ENCODE measurements at places on chromosomes 13 and 19. TPM values are rescaled to one million over a fixed set of nuclear protein-coding genes. Genes with fewer than 3 reads are reported as not detected.
A peak's percentile ranks its signal among the peaks of the same experiment; 100 is the strongest.

DNA sequence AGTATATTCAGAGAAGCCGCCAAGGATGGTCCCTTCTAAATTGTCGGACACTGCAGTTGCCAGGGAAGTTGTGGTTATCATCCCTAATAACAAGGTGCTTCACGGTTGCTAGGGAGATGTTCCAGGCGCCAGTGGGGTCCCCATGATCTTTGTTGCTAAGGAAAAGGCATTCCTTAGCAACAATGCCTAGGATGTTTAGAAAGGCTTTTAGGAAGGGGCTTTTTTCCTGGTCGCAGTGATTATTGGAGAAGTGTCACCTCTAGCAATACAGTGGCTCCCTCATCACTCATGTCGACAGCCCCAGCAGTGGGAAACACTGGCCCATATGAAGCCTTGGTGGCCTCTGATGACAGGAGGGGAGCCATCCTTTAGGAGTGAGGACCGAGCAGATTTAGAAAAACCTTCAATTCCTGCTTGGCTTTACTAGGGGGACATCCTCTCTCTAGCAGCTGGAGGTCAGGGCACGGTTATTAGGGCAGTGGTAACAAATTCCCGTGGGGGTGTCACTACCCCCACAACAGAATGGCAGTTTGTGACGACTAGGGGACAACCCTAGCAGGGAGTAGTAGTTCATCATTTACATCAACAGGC, 6.4 kb upstream of the TMC4 start:
- DNase-seq = no peak

Gene IFNL1
- polyA plus RNA-seq = not detected

Gene SLC6A16
- 2.1 TPM for polyA plus RNA-seq

DNA sequence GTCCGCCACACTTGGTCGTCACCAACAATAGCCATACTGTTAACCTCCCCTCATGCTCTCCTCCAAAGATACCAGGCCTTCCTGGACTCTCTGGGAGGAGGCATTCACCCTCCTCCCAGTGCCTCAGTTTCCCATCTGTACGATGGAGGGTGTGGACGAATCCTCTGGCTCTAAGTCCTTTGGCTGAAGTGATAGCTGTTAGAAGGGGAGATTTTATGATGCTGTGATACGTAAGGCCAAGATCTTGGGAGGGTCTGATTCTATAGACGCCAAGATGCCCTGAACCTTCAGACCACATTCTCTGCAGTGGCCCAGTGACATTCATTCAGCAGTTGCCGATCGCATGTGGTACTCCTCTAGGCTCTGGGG, 14.8 kb upstream of the NOP53 start:
- no peak for DNase-seq

DNA sequence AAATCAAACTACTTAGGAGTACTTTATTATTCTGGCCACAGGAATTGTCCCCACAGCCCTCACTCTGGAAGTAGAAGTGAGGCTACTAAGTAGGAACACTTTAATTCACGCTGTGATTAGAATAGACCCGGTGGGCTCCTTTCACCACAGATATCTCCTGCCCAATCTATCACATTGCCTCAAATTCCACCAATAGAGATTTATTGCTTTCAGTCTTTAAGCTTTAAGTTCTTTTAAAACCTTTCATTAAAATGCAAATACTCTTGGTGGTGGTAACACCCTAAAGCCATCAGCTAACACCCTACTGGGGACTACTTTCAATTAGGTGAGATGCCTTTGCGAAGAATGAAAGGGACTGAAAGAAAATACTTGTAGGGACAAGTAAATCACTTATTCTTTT, 181.9 kb downstream of the DACH1 start:
- DNase-seq = no peak

GRCh38 chr13:24894277-24894971, 130.5 kb downstream of the RNF17 start:
- no peak for DNase-seq

- DNase-seq = no peak
Observed at GRCh38 chr19:3682741-3683404, 17.4 kb downstream of the PIP5K1C start.

GRCh38 chr13:64455124-64455523, 2775.0 kb downstream of the PCDH9 start:
- no peak for DNase-seq

Gene C5AR1
- 8.0 TPM for polyA plus RNA-seq

GRCh38 chr19:18424890-18425514, 5.8 kb downstream of the SSBP4 start:
- DNase-seq = no peak

GRCh38 chr13:24116131-24116530, 44.4 kb upstream of the SPATA13 start:
- no peak for DNase-seq

DNA sequence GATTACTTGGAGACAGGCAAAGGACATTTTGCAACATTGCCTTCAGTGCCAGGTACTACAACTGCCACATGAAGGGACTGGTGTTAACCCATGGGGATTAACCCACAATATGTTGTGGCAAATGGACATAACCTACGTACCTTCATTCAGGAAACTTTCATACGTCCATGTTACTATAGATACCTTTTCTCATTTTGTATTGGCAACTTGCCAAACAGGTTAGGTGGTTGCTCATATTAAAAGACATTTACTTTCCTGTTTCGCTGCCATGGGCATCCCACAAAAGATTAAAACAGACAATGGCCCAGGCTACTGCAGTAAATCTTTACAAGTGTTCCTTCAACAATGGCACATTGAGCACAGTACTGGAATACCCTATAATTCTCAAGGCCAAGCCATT, 925.3 kb downstream of the SLITRK6 start:
- DNase-seq = no peak

DNA sequence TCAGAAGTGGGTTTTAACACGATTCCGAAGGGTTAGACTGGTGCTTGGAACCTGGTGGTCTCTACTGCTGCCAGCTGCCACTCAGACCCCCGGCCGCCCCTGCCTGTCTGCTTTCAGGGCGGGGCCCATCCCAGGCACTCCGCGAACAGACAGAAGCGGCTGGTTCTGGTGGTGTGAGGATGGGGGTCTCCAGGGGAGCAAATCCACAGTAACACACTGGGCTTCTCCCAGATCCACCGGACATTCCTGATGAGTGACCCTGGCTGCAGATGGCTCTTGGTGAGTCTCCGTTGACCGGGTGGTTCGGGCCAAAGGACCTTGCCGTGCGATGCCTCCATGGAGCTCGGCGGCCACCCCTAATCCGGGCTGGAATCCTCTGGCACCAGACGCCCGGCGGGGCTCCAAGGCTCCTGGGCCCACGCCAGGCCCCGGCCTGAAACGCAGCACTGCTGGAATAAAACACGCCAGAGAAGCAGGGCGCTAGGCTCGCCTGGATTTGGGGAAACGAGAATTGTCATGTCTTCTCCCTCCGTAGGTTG, 2.1 kb upstream of the PTBP1 start:
- no peak for DNase-seq

GRCh38 chr19:19134687-19135158, 3.6 kb downstream of the TMEM161A start:
- no peak for DNase-seq

Gene ELOF1
- 51.0 TPM for polyA plus RNA-seq

Gene VSIG10L
- polyA plus RNA-seq = 5.2 TPM

DNA sequence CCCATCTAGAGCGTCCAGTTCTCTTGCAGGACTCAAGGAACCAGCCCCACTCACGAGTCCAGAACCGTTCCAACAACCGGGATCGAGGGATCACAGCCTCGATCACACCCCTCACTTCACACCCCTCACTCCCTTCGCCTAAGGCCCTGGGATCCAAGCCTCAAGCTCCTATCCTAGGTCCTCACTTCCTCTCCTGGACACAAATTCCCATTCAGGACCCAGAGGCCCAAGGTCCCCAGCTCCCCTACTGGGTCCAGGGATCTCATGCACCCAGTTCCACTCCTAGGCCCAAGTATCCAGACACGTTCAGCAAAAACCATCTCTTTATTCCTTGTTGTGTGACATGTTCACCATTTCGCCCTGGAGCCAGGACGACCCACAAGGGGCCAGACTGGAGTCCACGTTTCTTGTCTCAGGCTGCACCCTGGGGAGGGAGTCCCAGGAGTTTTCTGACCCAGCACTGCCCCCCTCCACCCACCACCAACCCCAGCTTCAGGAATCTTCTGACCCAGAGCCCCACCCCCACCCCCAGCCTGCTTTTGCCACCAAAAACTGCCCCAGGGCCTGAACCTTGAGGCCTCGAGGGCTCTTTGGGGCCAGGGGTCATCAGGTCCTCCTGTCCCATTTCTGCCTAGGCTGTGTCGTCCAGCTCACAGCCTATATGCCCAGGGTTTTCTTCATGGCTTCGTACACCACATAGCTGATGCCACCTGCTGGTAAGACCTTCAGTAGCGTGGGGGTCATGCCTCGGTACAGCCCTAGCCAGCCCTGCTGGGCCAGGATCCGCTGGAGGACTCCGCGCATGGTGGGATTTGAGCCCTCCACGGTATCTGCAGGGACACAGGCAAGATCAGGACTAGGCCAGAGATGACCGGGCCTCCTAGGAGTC, 1.4 kb upstream of the KHSRP start:
- DNase-seq = no peak

Gene CRX
- polyA plus RNA-seq = not detected

GRCh38 chr13:98548230-98548629, 28.7 kb downstream of the STK24 start:
- DNase-seq = no peak

DNA sequence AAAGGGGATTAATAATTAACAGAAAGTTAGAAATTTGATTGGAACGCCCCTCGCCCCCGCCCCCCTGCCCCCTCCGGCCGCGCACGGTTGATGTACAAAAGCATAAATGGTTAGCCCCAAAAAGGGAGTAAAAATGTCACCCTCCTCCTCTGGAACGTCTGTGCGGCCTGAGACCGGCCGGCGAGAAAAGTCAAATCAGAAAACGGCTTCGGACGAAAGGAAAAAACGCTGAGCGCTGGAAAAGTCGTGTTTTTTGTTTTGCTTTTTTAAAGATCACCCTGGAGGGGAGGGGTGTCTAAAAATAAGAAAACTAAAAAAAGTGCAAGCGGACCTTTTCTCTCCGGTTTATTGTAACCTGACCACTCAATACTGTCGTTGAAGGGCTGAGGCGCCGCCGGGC, 13.2 kb downstream of the MEX3D start:
- DNase-seq = no peak

Gene GSK3A
- polyA plus RNA-seq = 67.2 TPM

GRCh38 chr13:33761740-33762139, 56.2 kb upstream of the RFC3 start:
- peak; percentile 15 for DNase-seq

- DNase-seq = no peak
Observed at GRCh38 chr19:38799104-38799503, 10.1 kb downstream of the LGALS7B start.

Gene LAIR1
- 4.5 TPM for polyA plus RNA-seq

Gene ZNF723
- polyA plus RNA-seq = 0.11 TPM

Gene SMAD9
- polyA plus RNA-seq = 33.7 TPM

DNA sequence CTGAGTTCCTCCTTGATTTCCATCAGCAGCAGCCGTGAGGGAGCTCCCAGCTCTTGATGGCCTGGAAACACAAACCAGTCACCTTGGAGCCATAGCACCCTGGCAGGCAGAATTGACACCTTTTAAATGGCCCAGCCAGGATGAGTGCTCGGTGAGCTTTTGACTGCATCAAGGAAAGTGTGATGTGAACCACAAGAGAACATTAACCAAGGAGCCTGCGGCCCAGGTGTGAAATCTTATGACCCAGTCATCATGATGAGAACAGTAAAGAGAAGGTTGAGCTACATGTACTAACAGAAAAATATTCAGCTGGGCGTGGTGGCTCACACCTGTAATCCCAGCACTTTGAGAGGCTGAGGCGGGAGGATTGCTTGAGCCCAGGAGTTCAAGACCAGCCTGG, 22.8 kb downstream of the SUGP2 start:
- no peak for DNase-seq

DNA sequence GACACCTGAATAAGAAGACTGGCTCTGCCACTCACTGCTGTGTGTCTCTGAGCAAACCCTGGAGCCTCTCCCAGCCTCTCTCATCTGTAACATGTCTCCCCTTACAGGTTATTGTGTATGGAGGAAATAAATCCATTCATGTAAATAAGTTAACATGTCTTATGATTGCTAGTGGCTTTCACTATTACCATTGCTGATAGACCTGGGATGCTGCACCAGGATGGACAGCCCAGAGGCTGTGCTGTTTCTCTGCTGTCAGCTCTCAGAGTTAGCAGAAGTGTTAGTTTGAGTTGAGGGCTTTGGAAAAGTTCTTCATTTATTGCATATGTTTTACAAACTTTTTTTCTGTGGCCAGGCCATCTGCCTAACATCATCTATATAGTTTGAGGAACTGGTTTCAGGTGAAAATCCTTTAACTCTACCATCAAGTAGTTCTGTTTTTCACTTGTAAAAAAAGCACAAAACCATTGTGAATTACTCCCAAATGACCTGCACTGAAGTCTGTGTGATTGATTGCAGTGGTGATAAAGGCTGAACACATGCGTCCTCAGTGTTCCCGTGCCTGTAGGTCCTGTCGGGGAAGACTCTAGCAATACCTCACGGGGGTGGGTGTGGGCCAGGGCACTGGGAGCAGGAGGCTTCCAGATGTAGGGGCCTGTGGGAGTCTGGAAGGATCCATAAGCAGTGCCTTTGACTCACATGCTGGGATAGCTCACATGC, 24.6 kb downstream of the MPHOSPH8 start:
- no peak for DNase-seq

GRCh38 chr13:99043831-99044231, 66.0 kb upstream of the DOCK9 start:
- no peak for DNase-seq

GRCh38 chr19:34254698-34255432, 511 bp downstream of the GARRE1 start:
- no peak for DNase-seq

DNA sequence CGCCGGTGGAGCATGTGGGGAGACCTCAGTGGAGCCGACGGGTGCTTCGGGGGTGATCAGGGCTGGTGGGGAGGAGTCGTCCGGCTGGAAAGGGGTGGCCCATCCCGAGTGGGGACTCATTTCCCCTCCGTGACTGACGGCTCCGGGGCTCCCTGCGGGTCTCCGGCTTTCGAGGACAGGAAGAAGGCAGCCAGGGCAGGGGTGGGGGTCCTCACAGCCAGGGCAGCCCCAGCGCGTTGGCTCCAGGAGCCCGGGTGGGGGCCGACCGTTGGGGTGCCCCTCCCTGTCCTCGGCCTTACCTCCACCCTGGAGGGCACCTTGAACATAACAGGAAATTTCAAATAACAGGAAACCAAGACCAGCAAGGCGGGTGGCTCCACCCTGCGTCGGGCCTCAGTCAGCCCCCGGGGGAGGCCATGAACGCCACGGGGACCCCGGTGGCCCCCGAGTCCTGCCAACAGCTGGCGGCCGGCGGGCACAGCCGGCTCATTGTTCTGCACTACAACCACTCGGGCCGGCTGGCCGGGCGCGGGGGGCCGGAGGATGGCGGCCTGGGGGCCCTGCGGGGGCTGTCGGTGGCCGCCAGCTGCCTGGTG, at the start of gene S1PR4:
Gene S1PR4, plus strand, starts transcription at position 393 of the 596 bp plus-strand sequence. Its CDS starts 24 bp downstream, at position 417.
- DNase-seq = no peak
